ENCODE measurements at places on chromosomes 1 and 21. TPM values are rescaled to one million over a fixed set of nuclear protein-coding genes. Genes with fewer than 3 reads are reported as not detected.

CCDC190 gene
- total RNA-seq: not detected

ASCL5 gene
- total RNA-seq: not detected

SYT2 gene
- not detected for total RNA-seq

CHODL gene
- not detected for total RNA-seq

SPATA1 gene
- total RNA-seq: not detected

PROK1 gene
- not detected for total RNA-seq

KCNA2 gene
- total RNA-seq: 0.69 TPM

GSTM1 gene
- total RNA-seq: 45.6 TPM

PRAMEF14 gene
- not detected for total RNA-seq

DEGS1 gene
- 93.0 TPM for total RNA-seq

PRAMEF20 gene
- total RNA-seq: not detected

CLCA4 gene
- total RNA-seq: not detected

OR2L5 gene
- 0.36 TPM for total RNA-seq

CASP9 gene
- 7.7 TPM for total RNA-seq

LCE1E gene
- total RNA-seq: not detected

CLIC6 gene
- not detected for total RNA-seq

B3GALT2 gene
- total RNA-seq: 1.0 TPM

LRRIQ3 gene
- total RNA-seq: 3.0 TPM

LGR6 gene
- total RNA-seq: not detected

UBL4B gene
- not detected for total RNA-seq

GBP6 gene
- total RNA-seq: not detected

SMIM1 gene
- total RNA-seq: 6.5 TPM

DMBX1 gene
- total RNA-seq: not detected

COL16A1 gene
- total RNA-seq: 9.3 TPM

UTS2 gene
- not detected for total RNA-seq

PTCH2 gene
- 0.33 TPM for total RNA-seq

ERICH3 gene
- total RNA-seq: not detected

OR6K3 gene
- not detected for total RNA-seq

PGLYRP4 gene
- not detected for total RNA-seq

RNF186 gene
- total RNA-seq: not detected

ZC3H11A gene
- 86.9 TPM for total RNA-seq

SAMSN1 gene
- total RNA-seq: not detected

KLHDC8A gene
- not detected for total RNA-seq

DENND1B gene
- total RNA-seq: 19.3 TPM

FCRL5 gene
- not detected for total RNA-seq

CHI3L2 gene
- total RNA-seq: 3.1 TPM

REN gene
- total RNA-seq: not detected
